Tibial artery (tissue), 4 donors: ENCODE measurements at places on chromosomes 11 and 22.
A peak's percentile ranks its signal among the peaks of the same experiment; 100 is the strongest.

DNA sequence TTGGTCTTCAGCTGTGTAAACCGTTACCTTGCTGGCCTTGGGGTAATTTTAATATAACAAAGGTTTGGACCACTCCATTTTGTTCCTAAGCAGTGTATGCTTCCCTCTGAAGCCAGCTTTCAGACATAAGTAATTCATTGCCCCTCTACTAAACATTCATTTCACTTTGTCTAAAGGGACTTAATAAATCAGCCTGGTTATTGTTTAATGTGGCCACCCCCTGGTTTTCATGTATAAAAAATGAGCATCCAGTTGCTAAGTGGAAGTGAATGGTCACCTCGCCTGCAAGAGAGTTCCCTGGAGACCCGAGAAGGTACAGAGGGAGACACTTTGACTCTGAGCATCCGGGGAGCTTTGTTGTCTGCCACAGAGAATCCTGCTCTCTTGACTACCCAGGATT, 3.9 kb downstream of the ABTB2 start:
- DNase-seq = no peak

DNA sequence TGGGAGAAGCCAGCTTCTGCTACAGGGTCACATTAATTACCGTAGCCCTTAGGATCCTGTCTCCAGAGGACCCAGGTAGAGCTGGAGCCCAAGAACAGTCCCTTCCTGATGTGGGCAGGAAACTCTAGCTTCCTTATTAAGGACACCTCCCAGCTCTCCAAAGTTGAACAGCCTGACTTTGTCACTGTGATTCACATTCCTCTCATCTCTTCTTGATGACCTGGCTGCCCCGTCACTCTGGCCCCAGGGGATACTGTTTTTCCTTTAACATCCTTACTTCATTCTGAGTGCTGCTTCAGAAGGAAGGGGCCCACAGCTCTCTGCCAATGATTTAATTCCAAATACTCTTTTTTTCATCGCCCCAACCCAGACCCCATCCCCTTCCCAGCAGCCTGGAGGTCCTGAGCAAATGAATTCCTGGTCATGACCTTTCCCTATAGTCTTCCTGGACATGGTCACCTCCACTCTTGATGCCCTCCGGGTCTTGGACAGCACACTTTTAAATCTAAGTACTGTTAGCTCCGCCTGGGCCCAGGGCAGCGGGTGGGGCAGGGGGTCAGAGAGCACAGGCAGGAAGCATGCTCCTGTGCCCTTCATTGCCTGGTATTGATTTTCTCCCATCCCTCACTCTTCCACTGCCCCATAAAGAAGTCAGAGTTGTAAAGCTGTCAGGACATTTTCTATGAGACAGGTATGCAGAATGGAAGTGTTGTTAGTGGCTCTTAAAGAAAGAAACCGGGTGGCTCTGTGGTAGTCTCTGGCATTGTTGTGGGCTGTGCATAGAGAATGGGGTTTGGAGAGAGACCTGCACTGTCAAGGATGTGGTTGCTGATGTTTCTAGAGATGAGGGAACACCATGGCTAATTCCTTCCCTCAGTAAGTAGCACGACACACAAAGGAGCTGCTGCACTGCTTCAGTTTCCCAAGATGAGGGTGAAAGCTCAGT, 22.3 kb upstream of the SPON1 start:
- DNase-seq = no peak

DNA sequence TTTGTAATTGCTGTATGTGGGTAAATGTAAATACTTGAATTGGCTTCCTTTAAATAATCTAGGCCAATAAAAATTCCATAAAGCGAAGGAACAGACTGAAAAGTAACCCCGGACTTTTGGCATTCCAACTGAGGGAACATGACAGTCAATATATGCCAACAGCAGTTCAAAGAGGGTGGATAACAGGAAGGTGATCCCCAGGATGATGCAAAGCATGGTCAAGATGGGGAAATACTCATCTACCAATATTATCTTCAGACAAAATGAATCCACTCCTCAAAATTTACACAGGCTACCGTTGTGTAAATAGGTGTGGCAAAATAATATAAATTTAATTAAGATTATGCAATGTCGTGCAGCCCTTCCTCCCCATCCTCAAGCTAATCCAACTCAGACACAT, 56.9 kb downstream of the BBOX1 start:
- DNase-seq = no peak

DNA sequence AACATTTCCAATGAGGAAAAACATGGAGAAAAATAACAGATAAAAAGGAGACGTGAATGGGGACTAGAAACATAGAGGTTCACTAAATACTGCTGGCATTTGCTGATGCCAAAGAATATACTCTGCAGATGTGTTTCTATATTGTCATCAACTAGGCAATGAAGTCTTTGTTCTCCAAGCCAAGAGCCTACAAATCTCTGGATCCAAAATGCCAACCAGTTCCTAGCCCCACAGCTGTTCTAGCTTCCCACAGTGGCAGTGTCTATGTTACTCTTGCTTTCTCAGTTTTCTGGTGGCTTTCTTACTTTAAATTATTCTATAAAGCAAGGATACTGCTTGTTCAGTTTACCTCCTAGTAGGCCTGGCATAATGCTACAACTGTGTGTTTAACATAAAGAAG, 977.9 kb upstream of the CCDC90B start:
- no peak for DNase-seq

- DNase-seq = no peak
Measured at GRCh38 chr22:44438056-44438455, 60.0 kb downstream of the RTL6 start.

DNA sequence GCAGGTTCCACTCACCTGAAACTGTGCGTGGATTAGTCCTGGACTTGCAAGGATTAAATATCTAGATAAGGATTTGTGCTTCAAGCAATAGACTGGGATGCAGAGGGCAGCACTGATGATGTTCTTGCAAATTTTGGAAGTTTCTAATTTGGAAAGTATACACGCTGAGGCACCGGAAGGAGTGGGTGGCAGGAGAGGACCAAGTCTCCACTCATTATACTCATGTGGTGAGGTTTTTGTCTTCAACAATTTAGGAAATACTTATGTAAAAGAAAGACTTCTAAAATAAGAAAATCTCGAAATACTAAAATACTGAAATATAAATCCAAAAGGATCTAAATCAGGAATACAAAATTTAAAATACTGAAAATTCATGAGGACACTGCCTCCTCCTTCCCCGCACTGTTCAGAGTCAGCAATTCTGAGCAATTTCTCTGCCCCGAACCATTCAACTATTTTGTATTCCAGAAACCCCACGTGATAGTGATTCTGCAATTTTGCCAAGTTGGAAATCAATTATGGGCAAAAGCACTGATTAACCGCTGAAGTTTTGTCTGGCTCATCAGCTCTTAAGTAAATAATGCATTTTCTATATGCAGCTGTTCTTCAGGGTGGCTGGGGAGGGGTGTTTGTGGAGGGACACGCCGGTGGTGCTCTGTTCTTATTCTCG, 47.0 kb upstream of the CLMP start:
- no peak for DNase-seq

GRCh38 chr11:28713850-28714249, 605.7 kb downstream of the METTL15 start:
- no peak for DNase-seq

GRCh38 chr11:101867951-101868350, 46.9 kb upstream of the CEP126 start:
- DNase-seq = no peak

DNA sequence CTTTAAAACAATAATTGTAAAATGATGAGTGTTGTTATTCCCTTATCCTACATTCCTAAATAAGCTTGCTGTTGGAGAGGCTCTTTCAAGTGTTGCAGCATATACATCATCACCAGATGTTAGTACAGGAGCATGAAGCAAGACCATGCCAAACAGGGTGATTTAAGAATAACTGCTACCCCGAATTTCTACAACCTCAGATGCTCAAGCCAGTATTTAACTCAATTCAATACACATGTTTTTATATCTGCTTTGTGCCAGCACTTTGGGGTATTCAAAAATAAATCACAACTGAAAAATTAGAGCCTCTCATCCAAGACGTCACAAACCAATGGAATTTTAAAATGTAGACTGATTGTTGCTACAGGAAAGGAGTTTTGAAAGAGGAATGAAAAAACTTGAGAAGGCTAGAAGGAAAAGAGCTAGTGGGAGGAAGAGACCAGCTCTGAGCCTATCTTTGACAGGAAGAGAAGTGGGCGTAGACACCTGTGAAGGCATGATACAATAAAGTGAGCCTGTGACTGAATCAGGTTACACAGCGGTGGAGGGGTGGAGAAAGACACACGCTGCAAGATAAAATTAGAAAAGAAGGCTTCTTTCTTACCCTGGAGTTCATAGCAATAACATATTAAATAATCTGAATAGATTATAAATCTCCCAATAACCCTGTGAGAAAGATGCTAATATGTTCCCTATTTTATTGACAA, 95.8 kb downstream of the DLG2 start:
- no peak for DNase-seq

DNA sequence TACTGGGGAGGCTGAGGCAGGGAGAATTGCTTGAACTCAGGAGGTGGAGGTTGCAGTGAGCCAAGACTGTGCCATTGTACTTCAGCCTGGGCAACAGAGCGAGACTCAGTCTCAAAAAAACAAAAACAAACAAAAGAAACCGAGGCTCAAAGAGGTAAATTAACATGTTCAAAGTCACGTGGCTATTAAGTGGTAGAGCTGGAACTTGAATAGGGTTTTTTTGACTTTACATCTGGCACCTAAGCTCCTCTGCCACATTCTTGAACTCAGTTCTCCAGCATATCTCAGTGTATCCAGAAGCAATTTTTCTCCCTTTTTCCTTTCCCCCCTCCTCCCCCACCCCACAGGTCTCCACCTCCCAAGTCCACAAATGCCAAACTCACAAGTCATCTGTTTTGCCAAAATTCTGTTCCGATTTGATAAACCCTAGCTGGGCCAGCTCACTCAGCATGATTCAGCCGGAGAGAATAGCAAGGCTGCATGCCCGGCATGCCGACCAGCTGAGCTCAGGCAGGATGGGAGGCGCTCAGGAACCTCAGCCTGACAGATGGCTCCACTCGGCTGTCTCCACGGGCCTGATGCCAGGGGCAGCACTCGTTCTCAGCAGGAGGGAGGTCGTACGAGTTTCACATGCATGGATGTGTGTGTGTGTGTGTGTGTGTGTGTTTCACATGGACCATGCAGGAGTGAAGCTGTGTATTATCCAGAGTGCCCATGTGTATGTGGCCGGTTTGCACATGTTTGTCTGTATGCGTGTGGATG, 63.2 kb upstream of the RRAS2 start:
- DNase-seq = peak; percentile 89

GRCh38 chr11:11710556-11710955, 88.8 kb upstream of the GALNT18 start:
- no peak for DNase-seq

DNA sequence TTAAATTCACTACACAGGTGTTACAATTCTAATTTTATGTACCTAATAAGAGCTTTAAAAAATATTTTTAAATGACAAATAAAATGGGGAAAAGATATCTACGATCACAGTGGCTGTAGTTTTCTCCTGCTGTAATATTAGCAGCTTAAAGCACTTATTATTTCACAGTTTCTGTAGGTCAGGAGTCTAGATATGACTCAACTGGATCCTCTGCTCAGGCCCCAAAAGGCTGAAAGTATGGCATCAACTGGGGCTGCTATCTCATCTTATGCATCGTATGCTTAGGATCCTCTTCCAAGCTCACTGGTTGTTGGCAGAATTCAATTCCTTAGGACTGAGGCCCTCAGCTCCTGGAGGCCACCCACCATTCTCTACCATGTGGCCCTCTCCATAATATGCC, 12.8 kb downstream of the FBXO3 start:
- no peak for DNase-seq

- no peak for DNase-seq
Measured at GRCh38 chr11:83976086-83976485, 689.9 kb upstream of the CCDC90B start.

DNA sequence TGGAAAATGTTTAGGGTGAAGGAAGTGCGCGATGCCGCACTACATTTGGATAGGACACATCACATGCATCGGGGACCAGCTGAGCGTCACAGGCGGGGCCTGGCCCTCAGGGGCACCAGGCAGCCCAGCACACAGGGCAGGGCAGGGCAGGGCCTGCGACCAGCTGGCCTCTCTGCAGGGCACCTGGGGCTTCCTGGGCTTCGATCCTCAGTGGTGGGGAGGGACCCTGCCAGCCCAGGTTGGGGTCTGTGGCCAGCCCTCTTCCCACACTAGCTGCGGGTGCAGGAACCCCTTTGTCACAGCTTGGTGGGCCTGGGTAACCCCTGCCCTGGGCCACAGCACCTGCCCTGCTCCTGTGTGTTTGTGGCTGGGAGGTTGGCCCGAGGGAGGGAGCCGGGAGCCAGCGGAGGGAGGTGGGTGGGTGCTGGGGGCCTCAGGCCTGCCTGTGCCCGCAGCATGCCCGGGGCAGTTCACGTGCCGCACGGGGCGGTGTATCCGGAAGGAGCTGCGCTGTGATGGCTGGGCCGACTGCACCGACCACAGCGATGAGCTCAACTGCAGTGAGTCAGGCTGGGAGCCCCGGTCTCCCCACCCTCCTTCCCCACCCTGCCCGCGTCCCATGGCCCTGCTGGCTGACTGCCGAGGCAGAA, 37.9 kb downstream of the ST14 start:
- DNase-seq = no peak

DNA sequence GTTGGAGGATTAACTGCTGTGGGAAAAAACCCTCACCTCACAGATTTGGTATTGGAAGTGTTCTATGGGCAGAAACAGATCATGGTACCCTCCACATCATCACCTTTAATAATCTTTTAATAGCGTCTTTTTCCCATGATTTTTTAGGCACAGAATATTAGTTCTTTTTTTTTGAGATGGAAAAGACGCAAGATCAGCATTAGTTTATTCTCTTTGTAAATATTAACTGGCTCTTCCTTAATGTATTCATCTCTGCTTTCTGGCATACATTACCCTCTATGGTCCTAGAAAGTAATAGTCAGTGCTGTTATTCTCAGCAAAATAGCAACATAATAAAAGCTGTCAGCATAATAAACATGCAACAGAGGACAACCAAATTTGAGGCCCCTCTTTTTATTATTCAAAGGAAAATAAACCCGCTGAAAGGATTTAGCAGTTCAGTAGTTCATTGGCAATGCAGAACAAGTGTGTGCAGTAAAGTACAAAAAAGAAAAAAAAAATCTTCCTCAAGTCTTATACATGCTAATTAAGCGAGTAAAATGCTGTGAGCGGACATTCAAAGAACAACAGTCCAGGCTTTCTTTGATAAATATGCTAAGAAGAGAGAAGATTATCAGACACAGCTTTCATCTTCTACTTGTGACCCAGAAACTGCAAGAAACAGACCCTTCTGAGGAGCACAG, 37.5 kb upstream of the DDI1 start:
- DNase-seq = no peak

DNA sequence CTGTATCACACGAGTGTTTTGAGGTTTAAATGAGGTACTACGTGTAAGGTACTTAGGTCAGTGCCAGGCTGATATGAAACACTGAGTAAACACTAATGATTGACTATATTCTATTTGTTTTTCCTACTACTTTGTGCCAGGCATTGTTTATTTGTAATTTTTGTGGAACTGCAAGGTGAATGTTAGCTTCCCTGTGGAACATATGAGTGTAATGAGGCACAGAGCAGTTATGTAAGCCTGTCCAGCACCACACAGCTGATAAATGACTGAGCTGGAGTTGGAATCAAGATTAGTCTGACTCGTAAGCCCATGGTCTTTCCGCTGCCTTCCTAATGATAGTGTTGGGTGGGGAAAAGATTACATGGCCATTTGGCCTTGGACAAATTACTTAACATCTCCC, 5.9 kb downstream of the SLC37A2 start:
- DNase-seq = no peak

- DNase-seq = no peak
Measured at GRCh38 chr11:134100171-134100570, 31.3 kb downstream of the JAM3 start.
